ENCODE measurements at places on chromosomes 6 and 20.
A peak's percentile ranks its signal among the peaks of the same experiment; 100 is the strongest.

DNA sequence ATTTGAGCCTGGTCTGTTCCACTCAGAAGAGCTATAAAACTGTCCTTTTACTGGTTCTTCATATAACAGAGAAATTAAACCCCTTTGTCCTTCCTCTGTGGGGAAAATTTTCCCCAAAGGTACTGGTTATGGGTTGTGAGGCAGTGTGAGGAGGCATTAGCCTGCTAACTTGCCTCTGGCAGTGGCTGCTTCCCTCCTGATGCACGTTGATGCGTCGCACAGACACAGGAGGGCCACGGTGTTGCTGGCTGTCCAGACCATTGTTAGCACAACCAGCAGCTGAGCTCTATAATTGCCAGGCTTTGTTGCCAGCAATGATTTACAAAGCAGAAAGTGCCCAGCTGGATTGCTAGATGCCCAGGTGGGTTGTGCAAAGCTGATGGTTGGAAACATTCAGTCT, 10.1 kb downstream of the AAR2 start:
- DNase-seq, result no peak

DNA sequence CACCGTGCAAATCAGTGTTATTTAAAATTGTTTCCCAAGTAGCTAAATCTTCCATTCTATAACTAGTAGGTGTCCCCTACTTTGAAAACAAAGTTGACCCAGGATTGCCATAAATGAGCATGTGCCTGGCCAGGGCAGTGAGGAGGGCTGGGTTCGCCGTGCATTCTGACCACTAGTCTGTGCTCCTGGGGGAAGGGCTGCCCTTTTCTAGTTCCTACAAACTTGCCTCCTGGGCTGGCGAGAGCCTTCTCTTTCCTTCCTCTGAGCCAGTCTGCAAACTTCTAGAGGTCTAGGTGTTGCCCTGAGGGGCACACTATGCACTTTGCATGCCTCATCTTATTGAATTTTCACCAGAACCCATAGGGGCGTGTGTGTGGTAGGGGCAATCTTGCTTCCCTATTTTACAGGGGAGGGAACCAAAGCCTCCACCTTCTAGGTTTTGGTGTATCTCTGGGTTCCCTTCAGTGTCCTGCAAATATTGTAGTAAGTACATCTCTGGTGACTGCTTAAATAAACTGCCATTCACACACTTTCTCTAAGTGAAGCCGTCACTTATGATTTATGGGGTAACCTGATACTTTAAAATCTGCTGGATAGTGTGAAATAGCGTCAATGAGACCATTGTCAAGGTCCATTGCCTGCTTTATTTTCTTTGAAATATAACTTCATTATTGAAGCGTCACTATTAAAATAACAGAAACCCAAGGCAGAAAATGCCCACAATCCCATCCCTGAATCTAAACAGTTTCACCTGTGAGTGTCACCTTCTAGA, 42.2 kb downstream of the CDH26 start:
- DNase-seq, result no peak

GRCh38 chr6:136846046-136846445, 23.7 kb downstream of the PEX7 start:
- no peak for DNase-seq

DNA sequence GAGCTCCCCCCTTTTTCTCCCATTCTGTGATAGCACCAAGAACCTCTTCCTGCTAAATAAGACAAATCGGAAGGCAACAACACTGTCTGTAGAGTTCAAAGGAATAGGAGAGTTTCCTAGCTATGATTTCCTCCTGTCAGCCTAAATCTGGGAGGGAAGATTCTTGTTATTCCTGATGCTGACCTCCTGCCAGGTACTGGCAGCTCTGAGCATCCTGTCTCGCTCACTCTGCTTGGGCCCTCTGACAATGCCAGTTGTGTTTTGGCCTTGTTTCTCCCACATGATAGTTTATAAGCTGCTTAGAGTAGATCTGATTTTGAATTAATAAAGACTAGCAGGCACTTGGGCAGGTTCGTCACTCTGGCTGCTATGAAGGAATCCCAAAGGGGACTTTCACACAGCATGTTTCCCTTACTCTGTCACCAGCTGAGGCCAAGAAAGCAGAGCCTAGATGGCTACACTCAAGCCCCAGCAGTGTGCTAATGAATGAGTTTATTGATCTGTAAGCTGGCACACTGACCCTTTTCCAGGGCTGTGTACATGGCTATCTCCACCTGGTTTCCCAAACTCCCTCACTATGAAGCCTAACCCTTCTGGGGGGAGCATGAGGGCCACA, 52.3 kb downstream of the UQCC1 start:
- DNase-seq, result no peak

DNA sequence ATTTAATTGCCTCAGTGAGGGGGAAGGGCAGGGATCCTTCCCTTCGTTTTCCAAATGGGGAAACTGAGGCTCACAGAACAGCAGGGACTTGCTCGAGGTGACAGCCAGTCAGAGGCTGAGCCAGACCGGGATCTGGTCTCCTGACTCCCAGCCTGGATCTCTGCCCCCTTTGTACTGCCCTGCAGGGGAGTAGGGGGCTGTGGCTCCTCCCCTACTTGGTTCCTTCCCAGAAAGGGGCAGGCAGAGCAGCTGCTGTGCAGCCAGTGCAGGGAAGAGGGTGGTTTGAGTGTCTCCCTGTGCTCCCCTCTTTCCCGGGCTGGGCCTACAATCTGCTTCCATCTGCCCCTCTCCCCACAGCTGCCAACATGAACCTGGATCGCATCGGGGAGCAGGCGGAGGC, 37.6 kb downstream of the UQCC2 start:
- DNase-seq, result no peak

DNA sequence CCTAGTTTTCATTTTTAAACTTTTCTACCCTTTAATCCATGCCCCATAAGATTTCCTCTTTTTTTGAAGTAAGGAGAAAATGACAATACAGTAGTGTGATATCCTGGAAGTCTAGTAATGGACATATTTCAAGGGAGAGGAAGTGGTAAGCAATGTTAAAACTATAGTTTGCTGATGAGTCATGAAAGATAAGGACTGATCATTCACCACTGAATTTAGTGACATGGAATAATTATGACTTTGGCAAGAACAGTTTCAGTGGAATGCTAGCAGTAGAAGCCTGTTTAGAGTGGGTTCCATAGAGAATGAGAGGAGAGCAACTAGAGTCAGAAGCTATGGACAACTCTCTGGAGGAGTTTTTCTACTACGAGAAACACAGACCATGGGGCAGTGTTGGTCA, 24.9 kb upstream of the SLC2A12 start:
- DNase-seq, result no peak

DNA sequence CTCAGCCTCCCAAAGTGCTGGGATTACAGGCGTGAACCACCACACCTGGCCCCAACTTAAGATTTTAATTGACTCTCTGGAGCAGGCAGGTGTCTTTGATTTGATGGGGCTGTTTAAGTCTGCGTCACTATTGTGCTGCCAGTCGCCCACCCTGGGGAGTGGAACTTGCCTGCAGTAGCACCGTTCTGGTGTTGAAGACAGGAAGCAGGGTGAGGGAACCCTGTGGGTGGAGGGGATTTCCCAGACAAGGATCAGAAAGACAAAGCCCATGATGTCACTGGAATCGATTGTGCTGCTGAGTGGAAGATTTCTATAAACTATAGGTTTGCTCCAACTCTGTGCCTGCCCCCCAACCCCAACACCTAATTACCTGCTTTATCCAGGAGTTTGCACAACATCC, 11.0 kb downstream of the ALDH8A1 start:
- DNase-seq, result no peak

DNA sequence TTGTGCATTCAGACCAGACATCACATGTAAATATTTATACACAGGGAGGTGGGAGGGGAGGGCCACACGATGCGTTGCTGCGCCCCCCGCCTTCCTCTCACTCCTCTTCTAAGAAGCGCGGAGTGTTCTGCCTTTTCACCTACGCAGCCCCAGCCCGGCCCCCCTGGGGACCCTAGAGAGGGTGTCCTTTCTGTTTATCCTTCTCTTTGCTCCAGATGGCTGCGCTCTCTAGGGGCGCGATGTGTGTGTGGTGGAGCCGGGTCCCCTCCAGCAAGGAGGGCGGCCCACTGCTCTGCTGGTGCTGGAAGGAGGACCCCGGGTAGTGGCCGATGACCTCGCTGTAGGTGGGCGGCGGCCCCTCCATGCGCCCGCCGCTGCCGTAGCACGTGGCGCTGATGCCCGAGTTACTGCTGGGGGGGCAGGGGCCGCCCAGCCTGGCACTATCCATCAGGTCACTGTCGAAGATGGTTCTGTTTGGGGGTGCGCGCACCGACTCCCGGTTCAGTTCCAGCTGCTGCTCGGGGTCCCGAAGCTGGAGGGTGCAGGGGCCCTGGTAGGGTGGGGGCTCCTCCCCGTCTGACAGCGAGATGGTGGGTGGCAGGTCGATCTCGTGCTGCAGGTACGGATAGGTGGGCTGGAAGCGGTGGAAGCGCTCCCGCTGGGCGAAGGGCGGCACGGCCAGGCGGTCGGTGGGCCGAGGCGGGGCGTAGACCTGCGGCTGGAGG, 31.8 kb upstream of the ZBP1 start:
- no peak for DNase-seq

DNA sequence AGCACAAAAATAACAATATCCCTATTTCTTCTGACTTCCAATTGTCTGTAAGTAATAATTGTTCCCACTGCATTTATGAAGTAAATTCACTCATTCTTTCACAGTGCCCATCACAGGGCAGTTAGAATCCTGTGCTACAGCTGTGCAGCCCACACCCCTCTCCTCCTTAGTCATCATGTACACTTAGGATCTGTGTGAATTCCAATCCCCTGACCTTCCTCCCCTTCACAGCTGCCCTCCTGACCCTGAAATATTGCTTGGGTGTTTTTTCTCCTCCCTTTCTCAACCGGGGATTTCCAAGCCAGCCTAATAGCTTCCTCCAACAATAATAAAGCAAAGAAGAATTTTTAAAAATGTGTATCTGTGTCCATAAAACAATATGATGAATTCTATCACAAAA, 91.5 kb upstream of the BEND6 start:
- DNase-seq, result no peak

DNA sequence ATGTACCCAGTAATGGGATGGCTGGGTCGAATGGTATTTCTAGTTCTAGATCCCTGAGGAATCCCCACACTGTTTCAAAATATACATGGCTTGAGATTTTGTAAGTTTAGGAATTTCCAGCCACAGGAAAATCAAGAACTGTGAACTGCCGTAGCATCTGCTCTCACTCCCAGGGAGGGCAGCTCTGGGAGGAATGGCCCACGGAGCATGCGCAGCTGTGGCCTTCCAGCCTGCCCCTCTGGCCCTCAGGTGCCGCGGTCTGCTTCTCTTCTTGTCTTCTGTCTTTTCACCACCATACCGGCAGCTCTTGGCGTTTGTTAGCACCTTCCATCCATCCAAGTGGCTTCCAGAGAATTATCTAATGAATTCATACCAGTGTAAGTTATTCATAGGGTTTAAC, 19.9 kb upstream of the EXOC2 start:
- no peak for DNase-seq

GRCh38 chr6:86969573-86969972, 32.2 kb downstream of the HTR1E start:
- DNase-seq, result no peak

DNA sequence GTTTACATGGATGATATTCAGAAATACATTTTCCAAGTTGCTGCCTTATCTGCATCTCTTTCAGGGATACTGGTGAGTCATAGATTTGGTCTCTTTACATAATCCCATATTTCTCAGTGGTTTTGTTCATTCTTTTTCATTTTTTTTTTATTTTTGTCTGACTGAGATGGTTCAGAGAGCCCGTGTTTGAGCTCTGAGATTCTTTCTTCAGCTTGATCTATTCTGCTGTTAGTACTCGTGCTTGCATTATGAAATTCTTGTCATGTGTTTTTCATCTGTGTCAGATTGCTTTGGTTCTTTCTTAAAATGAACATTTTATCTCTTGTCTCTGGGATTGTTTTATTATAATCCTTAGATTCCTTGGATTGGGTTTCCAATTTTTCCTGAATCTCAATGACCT, 317.3 kb downstream of the DOK5 start:
- no peak for DNase-seq

DNA sequence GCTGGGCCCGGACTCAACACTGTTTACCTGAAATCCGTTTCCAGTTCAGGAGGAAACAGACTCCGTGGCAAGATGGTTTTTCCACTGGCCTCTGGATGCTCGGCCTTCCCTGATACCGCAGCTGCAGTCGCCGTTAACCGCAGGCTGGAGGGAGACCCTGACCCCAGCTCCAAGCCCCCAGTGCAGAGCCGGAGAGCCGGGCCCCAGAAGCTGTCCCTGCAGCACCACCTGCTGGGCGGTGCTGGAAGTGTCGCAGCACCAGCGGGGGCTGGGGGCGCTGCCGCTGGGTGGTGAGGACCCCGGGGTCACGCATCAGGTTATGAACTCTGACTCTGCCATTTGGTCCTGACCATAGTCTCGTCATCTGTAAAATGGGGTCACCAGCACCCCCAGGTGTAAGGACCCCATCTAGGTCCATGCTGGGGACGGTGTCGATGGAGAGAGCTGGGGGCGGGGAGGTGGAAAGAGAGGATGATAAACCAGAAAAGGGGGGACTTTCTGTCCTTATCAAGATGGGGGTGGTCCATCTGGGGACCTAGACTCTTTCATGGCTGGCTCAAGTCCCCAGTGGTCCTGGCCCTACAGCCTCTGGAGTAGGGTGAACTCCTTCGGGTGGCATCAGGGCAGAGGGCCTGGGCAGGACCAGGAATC, 20.8 kb upstream of the CHRNA4 start:
- DNase-seq, result peak; percentile 19

DNA sequence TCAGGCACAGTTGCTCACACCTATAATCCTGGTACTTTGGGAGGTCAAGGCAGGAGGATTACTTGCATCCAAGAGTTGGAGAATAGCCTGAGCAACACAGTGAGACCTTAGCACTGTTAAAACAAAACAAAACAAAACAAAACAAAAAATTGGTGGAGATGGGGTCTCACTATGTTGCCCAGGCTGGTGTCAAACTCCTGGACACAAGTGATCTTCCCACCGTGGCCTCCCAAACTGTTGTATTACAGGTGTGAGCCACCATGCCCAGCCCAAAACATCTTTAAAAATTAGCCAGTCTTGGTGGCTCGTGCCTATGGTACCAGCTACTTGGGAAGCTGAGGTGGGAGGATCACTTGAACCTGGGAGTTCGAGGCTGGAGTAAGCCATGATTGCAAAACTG, 120.2 kb downstream of the GMDS start:
- DNase-seq, result no peak

DNA sequence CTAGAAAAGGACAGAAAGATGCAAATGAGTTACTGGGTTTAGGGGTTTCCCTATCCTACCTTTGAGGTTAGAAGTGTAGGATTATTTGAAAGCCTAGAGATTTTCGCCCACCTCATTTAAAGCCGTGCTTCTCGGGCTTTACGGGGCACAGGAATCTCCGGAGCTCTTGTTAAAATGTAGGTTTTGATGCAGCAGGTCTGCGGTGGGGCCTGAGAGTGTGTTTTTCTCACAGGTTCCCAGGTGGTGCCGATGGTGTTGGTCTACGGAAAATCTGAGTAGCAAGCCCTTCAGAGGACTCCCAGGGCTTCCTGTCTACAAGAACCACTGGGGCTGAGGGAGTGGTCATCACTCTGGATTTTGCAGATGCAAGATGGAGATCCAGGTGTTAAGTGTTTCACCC, 47.5 kb downstream of the TRAM2 start:
- DNase-seq, result no peak

- DNase-seq, result no peak
Measured at GRCh38 chr6:37011656-37012378, 6.4 kb downstream of the FGD2 start.

GRCh38 chr6:154705471-154706113, 27.6 kb upstream of the SCAF8 start:
- no peak for DNase-seq

Measured in nucleus accumbens (tissue), 56 donors.